ENCODE measurements at places on chromosomes 6 and 20.

DNA sequence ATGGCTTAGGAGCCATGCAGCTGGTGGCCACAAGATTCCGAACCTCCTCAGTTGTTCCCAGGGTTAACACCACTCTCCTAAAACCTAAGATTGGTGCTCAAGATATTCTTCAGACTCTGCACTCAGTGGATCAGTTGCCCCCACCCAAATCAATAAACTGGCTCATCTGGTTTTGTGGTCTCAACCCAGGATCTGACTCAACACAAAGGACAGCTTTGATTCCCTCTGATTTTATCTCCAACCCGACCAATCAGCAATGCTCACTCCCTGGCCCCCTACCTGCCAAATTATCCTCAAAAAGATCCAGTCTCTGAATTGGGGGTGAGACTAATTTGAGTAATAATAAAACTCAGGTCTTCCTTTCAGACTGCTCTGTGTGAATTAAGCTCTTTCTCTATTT is 137.5 kb downstream of the EYS start:
- no peak for DNase-seq

DNA sequence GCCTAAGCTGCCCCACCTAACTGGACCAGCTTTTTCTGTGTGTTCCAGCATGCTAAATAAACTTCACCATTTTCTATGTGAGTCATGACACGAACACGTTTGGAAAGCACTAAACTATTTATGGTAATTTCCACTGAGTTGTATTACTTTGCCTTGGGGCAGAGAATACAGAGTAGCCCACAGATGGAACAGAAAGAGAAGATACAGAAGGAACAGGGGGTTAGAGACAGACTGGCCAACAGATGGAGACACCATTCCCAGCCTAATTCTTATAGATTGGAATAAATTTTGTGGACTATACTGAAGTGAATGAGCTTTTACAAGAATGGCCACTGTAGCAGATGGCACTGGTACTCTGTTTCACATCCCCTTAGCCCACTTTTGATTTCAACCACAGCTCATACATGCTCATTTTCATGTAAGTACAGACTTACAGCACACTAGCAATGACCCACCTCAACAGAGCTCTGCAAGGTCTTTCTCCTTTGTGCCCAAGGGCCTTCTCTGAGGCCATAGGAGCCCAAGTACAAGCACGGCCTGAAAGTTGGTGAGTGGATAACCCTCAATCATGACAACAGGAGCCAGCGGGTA is 13.1 kb upstream of the NT5DC1 start:
- no peak for DNase-seq

DNA sequence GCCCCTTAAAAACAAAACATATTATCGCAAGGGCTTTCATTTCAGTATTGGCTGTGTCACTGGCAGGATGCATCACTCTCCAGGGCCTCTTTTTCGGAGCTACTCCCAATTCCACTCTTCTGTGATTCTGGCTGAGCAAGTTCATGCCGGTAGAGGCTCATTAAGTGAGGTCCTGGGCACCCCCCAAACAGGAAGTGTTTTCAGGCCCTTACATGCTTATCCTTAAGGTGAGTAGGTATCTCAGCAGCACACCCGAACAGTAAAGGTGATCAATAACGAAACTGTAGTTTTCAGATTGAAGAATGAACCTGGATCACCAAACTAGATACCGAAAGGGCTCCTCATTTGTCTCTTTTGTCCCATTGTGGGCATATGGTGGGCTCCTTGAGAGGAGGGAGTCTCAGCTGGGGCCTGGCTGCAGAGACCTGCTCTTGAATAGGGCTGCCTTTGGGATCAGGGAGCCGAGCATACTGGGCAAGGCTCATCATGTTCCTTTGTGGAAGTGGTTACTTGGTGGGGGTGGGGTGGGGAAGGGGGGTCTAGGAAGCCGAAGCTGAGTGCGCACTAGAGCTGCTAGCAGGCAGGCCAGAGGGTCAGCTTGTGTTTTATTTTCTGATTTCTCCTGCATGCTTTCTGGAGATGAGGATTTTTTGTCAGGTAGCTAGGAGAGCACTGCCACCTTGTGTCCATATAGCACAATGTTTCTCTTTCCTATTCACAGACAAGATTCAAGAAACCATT is 65.2 kb downstream of the CDS2 start:
- peak; percentile 24 for DNase-seq

DNA sequence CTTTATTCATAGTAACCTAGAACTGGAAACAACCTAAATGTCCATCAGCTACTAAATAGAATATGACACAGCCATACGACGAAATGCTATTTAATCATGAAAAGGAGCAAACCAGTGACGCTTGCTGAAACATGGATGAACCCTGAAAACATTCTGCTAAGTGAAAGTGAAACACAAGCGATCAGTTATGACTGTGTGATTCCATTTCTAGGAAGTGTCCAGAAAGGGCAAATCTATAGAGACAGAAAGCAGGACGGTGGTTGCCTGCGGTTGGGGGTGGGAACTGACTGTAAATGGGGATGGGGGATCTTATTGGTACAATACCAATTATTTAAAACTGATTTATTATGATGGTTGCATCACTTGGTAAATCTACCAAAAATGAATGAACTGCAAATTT is 126.8 kb downstream of the IPCEF1 start:
- DNase-seq = peak; percentile 79

DNA sequence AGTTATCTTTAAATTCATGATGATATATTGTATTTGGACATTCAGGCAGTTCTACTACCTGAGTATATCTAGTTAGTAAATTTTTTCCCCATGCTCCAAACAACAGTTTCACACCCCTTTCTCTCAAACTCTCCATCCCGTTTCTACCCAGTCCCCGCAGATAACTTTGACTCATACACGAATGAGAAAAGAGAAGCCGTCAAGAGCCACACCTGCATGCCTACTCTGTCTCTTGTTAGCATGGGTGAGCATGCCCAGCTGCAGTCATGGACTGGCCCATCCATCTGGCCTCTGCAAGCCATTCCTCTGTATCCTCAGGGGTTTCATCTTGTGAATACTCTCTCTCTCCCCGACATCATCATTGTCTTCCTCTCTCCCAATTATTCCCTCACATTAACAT is 41.5 kb downstream of the MYB start:
- no peak for DNase-seq

DNA sequence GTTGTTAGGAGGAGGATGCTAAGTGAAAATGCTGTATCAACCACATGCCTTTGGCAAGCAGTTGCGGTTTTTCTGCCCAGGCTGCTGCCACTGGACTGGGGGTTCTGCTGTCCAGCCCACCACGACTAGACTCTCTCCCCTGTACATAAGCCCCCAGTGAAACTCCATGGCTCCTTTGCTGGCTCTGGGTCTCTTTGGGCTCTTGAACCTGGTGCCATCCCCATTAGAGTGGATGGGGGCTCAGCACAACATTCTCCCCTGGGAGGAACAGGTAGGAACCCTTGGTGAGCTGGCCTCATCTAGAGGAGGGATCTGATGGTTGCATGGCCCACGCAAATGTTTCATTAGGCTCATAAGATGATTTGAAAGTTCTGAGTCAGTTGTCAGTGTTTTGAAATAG is 204.8 kb upstream of the KCNG1 start:
- DNase-seq = no peak

DNA sequence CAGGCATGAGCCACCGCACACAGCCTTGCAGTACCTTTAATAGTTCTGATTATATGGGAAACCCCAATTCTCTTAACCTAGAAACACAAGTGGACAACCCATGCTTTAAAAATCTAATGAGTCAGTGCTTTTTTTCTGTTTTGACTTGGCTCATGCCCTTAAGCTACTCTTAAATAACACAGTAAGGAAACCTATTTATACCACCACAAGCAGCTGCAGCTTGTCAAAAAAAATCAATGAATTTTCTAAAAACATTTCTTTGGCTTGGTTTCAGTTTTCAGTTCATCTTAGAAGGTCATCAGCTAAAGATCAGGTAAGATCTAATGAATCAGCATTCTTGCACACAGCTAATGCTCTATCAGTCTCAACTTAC is 124.1 kb upstream of the DST start:
- DNase-seq = no peak

DNA sequence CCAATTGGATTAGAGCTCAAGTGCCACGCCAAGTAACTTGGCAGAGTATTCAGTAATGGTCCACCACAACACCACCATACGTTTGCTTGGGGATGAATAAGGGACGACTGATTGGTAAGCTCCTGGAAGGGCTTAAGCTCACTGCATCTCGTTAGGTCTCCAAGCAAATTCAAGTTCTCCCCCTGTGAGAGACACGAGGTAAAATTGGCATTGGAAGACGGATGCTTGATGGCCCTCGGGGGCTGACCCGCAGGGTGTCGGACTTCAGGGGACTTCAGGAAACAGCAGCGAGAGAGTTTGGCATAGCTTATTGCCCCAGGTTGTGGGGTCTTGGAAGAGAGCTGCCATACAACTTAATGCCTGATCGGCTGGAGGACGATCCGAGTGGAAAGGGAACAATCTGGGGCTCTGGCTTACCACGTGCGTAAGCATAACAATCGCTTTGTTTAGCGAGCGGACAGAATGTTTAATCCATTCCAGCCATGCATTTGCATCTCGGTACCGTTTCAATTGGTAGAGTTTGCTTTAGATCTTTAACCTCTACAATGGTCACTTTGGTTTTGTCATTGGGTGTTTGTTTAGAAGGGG is 4.8 kb upstream of the ZNFX1 start:
- peak; percentile 51 for DNase-seq

- no peak for DNase-seq
Observed at GRCh38 chr6:133326584-133326983, 85.4 kb downstream of the EYA4 start.

- DNase-seq = no peak
Observed at GRCh38 chr6:144155529-144155928, 5.2 kb downstream of the STX11 start.

- DNase-seq = no peak
Observed at GRCh38 chr6:10587656-10588406, 66.7 kb downstream of the GCNT2 start.

- no peak for DNase-seq
Observed at GRCh38 chr20:37999526-38000263, 33.6 kb downstream of the TTI1 start.

DNA sequence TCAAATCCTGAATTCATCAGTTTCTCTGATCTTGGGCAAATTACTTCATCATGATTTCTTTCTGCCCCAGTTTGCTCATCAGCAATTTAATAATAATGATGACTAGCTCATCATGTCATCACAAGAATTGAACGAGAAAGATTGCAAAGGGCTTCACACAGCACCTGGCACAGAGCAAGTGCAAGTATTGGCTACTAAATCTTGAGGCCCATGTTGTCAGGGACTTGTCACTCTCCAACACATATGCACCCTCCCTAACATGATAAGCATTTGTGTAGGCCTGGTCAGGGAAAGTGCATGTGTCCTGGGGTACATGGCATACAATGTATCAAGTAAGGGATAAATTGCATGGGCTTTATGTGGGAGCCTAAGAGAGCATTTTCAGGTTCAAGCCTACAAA is 6.4 kb downstream of the SMLR1 start:
- no peak for DNase-seq

DNA sequence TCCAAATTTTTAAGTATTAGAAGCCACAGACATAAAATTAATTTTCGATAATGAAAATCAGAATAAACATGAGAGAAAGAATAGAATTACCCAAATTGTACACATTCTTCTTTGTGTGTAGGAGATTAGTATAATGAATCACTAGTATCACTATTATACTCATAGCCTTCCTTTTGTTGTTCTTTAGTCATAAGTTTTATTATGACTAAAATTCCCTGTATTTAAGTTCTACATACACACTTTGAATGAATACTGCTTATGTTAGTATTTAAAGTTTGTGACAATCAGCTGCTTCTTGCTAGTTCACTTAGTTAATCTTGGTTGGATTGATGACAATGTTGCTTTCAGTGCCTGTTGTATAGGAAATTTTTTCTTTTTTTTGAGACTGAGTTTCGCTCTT is 72.7 kb downstream of the CCDC170 start:
- DNase-seq = no peak

DNA sequence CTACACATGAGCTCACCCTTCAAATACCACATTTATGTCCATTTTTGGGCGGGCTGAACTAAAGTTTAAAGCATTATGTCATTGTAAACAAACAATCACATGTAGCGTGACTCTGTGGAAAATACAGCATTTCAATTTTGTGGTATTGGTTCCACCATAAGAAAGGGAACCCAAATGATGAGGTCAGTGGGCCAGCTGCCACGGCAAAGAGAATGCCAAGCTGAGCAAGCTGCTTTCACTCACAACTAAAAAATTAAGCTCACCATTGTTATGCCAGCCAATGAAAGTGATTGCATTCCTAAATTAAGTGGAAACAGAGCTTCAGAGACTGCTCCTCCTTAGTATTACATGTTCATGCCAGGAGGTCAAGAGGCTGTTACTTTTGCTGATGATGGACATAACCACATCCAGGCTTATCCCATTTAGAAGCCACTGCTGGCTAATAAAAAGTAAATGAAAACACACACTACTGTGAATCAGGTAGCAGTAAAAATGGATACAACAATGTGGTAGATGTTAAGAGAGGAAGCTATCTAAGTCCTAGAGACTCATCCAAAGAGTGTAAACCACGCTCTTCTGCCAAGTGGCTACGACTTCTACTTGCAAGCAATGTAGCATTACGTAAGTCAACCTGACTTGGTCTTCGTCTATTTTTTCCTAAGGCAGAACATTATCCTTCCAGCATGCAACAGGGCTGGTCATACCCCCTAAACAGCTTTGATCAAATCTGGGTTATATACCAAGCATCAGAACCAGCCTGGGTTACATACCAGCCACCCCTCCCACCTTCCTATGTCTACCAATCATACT is 164.8 kb downstream of the BACH2 start:
- DNase-seq = no peak

DNA sequence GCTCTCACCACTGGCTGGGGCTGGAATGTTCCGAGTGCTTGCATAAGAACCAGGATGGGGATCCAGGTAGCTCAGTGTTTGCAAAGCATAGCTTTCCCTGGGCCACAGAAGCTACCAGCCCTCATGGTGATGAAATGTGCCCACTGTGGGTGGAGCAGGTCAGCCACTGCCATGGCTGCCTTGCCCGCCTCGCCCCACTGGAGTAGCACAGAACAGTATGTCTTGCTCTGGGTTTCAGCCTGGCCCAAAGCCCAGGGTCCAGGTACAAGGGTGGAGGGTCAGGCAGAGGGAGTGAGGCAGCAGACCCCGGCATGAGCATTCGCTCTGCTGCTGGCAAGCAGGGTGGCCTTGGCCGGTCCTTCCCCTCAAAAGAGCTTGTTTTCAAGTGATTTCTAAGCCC is 34.7 kb downstream of the KCNK17 start:
- DNase-seq = no peak
